ENCODE measurements at places on chromosomes 1 and 21.

- no peak for DNase-seq
Measured at GRCh38 chr21:39850333-39850732, 16.9 kb upstream of the PCP4 start.

DNA sequence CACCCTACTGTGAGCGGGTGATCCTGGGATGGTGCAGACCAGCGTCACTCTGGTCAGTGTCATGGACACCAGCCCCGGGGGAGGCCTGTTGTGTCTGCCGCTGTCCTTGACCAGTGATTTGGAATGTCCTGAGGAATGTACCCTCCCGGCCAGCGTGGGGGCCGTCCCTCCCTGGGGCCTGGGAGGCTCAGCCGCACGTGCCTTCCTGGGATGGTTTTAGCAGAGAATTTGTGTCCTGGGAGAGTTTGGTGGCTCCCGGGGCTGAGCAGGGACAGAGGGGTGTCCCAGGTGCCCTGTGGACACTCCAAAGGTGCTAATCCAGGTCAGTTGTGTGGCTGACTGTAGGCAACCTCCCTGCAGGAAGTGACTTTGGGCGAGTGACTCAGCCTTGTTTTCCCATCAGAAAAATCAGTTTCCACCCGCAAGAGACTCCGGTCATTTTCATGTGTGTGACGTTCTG lies 6.2 kb downstream of the ARHGEF16 start:
- DNase-seq, result no peak

- DNase-seq, result no peak
Measured at GRCh38 chr1:43072314-43072713, 99.8 kb downstream of the EBNA1BP2 start.

DNA sequence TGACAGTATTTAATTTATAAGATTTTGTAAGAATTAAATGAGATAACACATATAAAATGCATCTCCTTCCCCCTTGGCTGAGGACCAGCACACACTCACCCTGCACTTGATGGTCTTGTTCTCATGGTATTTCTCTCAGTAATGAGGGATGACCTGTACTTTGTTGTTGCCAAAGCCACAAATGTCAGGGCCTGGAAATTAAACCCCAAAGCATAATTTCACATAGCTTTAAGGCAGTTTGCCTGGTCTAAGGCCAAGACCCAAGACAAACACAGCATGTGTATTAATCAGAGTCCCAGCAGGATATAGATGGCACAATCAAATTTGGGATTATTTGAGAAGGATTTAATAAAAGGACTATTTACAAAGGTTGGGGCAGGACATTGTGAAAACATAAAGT lies 48.6 kb upstream of the EPS15 start:
- DNase-seq, result no peak

DNA sequence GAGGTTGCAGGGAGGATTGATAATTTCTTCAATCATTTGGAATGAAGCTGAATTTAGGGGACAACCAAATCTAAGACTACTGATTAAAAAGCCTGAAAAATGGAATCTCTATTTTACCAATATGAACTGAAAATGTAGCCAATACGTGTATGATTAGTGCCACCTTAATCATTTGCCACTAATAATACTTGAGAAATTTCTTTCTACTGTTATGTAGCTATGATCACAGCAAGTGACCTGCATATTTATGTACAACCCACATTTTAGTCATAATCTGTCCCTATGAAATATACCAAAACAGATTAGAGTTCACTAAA lies 6.5 kb downstream of the COLGALT2 start:
- DNase-seq, result no peak

- no peak for DNase-seq
Measured at GRCh38 chr21:33684923-33685560, 42.7 kb downstream of the ITSN1 start.

DNA sequence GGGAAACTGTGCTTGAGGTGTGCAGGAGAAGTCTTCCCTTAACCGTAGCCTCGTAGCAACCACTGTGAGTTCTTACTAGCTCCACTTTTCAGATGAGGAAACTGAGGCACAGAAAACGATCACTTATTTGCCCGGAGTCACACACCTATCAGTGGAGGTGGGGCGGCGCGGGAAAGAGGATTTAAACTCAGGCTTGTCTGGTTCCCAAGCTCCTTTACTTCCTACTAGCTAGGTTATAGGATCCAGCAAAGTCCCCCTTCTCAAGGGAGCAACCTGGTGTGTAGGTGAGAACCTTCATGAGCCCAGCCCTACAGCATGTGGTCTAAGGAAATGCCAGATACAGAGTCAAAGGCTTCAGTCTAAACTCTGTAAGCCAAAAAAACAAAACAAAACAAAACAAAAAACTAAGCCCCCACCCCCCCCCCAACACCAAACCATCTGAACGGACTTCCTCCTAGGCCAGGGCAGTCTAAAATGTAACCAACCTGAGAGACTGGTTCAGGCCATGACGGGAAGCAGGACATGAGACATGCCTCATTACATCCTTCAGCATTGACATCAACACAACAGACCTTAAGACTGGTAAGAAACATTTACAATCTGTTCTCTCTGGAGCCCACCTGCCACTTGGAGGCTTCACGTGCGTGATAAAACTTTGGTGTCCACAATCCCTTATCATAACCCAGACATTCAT lies 709 bp upstream of the FBXO42 start:
- no peak for DNase-seq

- DNase-seq, result no peak
Measured at GRCh38 chr21:33211732-33212131, 18.0 kb upstream of the IFNAR2 start.

DNA sequence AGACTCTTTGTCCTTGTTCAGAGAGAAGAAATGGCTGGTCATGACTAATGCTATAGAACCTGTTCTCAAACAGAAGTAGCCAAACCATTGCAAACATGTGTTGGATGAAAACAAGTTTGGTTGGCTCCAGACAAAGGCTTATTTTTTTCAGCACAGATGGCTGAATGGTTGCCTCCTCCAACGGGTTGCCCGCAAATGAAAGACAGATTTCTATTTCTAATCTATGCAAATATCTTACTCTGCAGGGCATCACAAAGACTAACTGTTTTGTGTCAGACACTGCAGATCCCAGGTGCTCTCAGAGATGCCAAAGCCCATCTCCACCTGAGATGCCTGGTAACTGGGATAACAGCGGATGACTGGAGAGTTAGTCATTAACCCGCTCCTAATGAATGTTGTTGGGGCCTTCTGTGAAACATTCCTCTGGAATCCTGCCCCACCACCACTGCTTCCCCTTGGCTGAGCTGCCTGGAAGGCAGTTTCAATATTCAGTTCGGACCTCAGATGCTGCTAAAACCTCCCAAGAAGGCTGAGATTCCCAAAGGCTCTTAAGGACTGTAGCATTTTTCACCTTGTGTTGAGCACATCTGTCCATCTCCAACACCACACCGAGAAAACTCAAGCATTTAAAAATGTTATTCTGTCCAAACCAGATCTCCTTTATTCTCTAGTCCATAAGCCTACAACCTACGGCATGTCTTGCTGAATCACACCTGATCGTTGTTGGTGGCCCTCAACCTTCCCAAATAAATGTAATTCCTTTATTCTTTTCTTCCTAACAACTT lies 104.4 kb downstream of the PTPN14 start:
- peak; percentile 93 for DNase-seq

- DNase-seq, result peak; percentile 67
Measured at GRCh38 chr1:41416552-41417334, 55.5 kb downstream of the FOXO6 start.

- peak; percentile 79 for DNase-seq
Measured at GRCh38 chr1:16677552-16678431, 11.0 kb upstream of the RNU1-3 start.

GRCh38 chr1:159921700-159922504 lies 3.4 kb downstream of the TAGLN2 start:
- no peak for DNase-seq

DNA sequence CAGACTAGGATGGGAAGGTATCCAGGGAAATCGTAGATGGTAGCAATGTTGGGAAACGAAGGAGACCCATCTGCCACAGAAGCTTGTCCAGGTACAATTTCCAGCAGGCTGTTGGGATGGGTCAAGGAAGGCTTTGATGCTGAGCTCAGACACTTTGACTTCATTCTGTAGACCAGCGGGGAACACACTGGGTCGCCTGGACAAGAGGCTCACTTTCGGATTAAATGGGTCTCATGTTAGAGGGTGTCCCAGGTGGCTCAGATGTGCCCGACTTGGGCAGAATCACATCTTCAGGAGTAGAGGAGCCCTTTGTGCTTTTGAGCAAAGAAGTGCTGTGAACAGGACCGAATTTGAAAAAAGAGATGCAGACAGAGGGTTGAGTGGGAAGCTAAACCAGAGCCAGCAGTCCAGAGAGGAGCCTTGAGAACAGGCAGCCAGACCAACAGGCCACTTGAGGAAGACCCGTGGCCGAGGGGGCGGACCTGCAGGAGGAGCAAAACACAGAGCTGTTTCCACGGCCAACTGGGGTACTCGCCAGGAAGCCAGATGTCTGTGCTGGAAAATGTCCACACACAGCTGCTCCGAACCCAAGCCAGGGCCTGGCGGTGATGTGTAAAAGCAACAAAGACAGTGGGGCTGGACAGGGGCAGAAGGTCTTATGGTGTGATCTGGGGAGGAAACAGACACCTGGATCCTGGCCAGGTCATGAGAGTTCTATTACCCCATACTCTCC lies 146.9 kb downstream of the AJAP1 start:
- no peak for DNase-seq

- no peak for DNase-seq
Measured at GRCh38 chr1:241045659-241046058, 311.3 kb downstream of the RGS7 start.

GRCh38 chr1:65386439-65386838 lies 34.0 kb upstream of the LEPR start:
- no peak for DNase-seq

DNA sequence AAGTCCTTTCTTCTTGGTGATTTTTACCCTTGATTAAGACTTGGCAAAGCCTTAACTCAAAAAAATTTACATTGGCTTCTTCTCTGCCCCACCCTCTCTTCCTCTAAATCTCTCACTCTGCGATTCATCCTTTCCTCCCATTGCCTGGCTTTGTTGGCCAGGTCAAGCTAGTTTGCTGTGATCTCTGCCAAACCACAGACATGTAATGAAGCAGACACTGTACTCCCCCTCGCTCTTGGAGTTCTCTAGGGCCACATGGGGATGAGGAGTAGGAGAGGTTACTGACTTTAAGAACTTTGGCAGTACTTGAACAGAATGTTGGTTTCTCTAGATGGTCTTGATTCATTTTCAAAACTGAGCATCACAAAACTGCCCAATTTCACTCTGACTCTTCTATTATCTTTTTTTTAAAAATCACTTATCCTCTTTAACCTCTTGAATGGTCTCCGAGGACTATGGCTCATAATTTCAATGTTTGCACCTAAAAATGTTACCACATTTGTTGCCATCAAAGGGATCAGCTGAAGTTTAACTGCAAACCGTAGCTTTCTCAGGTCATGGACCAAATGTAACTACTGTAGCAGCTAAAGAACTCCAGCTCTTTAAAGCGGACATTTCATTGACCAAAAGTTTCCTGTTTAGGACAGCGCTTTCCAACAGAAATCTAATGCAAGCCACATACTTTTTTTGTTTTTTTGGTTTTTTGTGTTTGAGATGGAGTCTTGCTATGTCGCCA lies 62.7 kb upstream of the IPO9 start:
- no peak for DNase-seq

GRCh38 chr1:85495556-85495955 lies 30.6 kb upstream of the DDAH1 start:
- peak; percentile 19 for DNase-seq

- no peak for DNase-seq
Measured at GRCh38 chr1:171083222-171083621, 7.5 kb upstream of the FMO3 start.

- DNase-seq, result no peak
Measured at GRCh38 chr1:64126581-64126980, 76.8 kb upstream of the UBE2U start.

DNA sequence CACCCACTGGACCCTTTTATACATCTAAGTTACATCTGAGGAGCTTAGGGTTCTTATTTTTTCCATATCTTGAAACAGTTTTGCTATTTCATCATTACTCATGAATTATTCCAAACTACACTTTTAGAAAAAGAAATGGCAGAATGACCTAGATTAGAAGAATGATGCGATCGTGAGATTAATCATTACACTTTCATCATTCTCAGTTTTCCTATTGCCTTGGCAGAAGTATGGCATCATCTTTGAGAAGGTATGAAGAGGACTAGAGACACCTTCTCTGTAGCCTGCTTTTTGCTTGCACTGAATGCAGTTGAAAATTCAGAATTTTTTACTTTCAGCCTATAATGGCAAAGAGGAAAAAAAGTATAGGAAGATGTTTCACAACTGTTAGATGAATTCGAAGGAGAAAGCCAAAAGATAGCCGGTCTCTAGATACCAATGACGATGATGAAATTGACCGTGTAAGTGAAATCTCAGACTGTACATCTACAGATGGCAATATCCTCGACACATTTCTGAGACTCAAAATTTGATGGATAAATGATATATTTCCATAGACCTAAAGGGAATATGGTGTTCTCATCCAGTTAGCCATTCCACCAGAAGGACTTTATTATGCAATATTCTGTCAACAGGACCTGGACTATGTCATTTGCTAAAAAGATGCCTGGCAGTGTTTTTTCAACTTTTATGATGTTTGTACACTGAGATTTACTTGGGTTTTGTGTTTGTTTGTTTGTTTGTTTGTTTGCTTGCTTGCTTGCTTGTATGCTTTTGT lies 191.8 kb downstream of the TOMM20 start:
- DNase-seq, result no peak

GRCh38 chr1:200243042-200243437 lies 166.8 kb downstream of the ZNF281 start:
- DNase-seq, result no peak

DNA sequence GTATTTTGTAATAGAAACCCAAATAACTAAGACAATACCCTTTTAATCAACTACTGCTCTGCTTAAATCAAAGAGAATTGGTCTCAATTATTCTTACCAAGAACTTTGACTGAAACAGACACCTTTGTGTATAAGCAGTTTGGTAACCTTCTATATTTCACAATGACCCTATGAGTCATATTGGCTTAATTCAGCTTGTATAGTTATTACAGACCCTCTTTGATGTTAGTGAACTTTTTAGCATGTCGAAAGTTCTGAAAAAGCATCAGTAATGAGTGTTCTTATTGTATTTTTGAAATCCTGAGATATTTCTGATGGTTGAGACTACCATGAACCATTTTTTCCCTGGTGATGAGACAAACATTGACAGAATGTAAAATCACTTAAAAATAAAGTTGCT lies 43.3 kb upstream of the RABGAP1L start:
- DNase-seq, result no peak

GRCh38 chr1:215052256-215053015 lies 30.1 kb upstream of the KCNK2 start:
- DNase-seq, result no peak

- DNase-seq, result no peak
Measured at GRCh38 chr1:109181085-109181806, 32.5 kb upstream of the SARS1 start.

DNA sequence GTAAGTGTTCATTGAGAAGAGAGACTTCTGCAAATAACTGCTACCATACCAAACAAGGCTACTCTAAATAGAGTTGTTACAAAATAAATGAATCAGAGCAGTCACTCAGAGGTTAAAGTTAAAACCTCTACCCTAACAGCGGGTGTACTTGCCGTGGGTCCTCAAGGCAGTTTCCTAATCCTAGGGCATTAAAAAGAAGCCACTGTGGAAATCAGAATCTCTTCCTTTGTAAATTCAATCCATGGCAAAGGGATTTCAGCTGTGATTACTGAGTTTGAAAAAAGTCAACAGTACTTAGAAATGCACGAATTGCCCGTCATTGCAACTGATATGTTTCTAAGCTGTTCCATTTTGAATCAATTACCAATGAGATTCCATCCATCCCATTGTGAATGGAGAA lies 13.5 kb downstream of the TBX15 start:
- no peak for DNase-seq

Measured in HCT116 (cell line).